ENCODE measurements at places on chromosomes 7 and 10. TPM values are rescaled to one million over a fixed set of nuclear protein-coding genes. Genes with fewer than 3 reads are reported as not detected.

GRCh38 chr7:20959281-20959680 is 172.6 kb upstream of the SP8 start:
- no peak for DNase-seq

GRCh38 chr7:51543801-51544553 is 227.4 kb upstream of the COBL start:
- no peak for DNase-seq

DNA sequence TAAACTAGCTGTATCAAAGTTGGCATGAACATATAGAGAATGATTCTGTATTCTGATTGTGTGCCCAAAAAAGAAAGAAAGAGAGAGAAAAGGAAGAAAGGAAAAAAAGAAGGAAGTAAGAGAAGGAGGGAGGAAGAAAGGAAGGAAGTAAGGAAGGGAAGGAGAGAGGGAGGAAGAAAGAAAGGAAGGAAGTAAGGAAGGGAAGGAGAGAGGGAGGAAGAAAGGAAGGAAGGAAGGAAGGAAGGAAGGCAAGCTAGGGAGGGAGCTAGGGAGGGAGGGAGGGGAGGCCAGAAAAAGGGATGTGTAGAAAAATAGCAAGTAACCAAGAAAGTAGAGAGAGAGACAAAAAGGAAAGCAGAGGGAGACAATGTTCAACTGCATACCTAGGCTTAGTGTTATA is 60.7 kb upstream of the TARP start:
- DNase-seq: no peak

DNA sequence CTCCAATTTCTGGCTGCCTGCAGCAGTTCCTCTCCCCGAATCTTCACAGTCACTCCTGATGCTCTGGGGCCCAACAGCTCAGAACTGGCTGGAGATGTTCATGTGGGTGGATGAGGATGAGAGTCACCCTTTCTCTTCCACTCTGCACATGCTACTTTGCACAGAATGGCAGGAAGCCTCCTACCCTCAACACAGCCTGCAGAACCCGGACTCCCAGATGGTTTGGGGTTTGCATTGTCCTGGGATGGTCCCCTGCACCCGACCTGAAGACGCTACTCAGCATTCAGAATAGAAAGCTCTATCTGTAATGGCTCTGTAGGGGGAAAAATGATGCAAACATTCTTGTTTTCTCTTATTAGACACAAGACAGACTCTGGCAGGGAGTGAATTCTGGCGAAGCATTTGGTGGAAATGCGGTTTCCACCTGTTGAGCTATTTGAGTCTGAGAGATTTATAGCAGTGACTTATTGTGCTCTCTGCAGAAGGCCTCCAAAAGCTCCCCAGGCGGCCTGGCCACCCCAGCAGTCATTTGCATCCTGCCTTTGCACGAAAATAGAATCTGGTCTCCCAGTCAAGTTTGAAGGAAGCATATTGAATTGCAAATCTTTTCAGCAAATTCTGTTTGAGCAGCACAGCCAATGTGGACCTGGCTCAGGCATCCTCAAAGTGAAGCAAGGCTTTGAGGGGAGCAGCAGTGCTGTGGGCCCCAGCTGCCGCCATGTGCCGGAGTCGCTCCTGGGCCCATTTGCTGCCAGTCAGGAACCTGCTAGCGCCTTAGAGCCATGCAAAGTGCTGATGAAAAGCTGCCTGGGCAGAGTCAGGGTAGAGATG is 309.3 kb downstream of the TCERG1L start:
- no peak for DNase-seq

DNA sequence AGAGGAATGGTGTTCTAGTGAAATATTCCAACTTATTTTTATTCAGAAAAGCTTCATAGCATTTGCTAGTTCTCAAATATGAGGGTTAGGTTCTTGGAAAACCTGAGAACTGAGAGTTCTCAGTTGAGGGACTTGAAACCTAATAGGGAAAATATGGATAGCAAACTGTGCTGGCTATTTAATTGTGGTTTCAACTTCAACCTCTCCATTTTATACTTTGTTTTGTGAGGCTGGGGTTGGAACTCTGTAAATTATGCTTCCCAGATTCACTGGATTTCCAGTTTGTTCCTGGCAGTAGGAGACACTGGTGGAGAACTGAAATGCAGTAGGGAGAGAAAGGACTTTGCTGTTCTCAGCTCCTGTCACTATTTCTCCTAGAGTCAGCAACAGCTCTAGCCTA is 52.7 kb downstream of the CDK14 start:
- DNase-seq: no peak

DNA sequence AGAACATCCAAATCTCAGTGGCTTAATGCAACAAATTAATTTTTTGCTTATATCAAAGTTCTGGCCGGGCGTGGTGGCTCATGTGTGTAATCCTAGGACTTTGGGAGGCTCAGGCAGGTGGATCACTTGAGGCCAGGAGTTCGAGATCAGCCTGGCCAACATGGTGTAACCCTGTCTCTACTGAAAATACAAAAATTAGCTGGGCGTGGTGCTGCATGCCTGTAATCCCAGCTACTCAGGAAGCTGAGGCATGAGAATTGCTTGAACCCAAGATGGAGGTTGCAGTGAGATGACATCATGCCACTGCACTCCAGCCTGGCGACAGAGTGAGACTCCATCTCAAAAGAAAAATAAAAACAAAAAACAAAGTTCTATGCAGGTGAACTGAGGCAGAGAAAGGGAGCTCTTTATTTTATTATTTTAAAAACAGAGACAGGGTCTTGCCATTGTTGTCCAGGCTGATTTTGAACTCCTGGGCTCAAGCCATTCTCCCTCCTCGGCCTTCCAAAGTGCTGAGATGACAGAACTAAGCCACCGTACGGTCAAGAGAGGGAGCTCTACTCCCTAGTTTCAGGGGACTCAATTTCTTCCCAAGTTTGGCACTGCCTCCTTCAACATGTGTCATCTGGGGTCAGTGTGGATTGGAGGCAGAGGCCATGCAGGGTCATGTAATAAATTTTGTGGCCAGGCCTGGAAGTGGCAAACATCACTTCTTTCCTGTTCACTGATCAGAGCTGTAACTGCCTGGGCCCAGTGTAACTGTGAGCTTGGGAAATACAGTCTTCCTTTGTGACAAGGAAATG is 2.4 kb downstream of the ADCK2 start:
- DNase-seq: no peak

DNA sequence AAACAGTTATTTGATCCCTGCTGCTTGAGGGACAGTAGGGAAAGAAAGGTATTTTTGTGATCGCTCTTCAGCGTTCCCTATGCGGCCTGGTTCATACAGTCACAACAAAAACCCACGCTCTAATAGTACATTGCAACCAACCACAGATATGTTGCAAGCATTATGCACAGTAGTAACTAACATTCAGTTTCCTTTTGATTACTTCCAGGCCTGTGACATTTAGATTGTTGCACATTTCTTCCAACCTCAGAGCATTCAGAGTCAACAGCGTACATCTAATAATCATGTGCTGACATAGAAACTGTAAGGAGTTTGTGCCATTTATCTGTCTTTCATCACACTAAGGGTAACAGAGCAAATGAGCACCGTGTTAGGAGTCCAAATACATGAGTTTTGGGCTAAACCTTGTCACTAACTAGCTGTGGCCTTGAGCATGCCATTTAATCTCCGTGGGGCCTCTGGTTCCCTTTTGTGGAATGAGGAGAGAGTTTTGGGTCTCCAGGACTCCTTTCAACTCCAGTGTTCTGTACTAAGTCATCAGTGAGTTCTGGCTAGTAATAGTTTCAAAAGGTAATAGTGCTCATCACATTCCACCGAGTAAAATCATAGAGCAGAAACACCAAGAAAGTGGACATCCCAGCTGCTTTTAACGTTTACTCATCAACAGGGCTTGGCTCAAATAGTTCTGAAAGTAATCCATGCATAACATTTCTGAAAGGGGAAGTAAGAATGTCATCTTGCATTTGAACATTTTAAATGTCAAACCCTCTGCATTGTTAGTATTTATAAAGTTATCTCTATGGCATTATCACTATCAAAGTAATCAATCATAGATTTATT is 99.0 kb upstream of the FZD1 start:
- no peak for DNase-seq

The EPO gene
- polyA plus RNA-seq: 5.9 TPM

The ABCC2 gene
- polyA plus RNA-seq: 0.91 TPM

The FAM25A gene
- 1.0 TPM for polyA plus RNA-seq

The DPP6 gene
- 11.2 TPM for polyA plus RNA-seq

- DNase-seq: no peak
Observed at GRCh38 chr7:30308389-30308788, 24.0 kb downstream of the ZNRF2 start.

DNA sequence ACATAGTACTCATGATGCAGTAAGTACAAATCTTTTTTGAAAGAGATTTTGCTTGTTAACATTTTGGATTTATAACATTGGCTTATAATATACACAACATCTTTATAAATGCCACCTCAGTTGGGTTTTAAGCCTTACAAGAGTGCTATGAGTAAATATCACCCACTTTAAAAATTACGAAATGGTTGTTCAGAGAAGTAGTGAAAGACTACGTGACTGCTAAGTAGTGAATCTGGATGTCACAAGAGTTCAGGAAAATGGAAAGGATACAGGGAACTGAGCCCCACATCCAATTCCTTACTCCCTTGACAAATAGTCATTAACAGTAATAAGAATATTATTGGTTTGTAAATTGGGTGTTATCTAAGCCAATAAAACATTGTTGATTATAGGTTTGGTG is 20.0 kb downstream of the TMEM106B start:
- no peak for DNase-seq

DNA sequence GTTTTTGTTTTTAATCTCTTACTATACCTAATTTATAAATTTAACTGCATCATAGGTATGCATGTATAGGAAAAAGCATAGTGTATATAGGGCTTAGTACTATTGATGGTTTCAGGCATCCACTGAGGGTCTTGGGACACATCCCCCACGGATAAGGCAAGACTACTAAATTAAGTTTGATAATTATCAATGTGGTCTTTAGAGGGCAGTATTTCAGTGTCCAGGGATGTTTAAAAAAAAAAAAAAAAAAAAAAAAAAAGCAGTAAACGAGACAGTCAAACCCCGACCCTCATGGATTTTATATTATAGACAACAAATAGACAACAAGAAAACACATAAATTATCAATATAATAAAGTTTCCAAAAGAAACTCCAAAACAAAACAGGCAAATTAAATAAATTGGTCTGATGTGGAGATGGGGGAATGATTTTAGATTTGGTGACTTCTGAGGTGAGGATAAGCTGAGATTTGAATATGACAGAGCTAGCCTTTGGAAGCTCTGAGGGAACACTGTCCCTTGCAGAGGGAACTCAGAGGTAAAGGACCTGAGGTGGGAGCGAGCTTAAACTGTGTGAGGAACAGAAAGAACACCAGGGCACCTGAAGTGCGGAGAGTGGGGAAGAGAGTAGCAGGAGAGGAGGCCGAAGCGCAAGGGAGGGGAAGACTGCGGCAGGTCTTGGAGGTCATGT is 14.8 kb downstream of the ACSM6 start:
- no peak for DNase-seq

DNA sequence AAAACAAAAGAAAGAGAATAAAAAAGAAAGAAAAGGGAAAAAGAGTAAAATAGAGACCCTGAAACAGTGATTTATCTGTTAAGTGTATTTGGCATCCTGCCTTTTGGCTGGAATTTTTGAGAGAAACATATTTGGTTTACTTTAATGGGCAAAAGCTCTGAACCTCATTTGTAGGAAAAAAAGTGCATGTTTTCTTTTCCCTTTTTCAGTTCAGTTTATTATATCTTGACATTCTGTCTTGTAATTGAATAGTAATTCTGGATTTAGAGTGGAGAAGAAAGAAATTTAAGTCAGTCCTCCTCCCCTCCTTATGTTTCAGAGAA is 69.5 kb downstream of the ARID5B start:
- DNase-seq: no peak

The PDK4 gene
- polyA plus RNA-seq: 71.3 TPM

DNA sequence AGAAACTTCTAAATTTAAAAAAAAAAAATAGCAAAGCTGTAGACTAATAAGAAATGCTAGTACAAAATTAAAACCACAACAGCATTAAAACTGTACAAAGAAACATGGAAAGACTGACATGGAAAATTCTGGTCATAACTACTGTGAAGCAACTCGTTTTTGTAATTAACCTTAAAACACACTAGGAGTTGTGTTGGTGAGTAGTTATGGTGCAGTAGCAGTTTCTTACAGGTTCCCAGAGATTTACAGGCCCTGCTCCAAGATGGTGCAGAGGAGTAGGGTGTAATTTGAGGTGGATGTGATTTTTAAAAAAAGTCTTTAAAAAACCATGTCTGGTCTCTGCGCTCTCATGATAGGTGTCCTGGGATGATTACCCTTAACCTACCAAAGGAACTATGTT is 31.0 kb downstream of the TNKS2 start:
- DNase-seq: no peak

DNA sequence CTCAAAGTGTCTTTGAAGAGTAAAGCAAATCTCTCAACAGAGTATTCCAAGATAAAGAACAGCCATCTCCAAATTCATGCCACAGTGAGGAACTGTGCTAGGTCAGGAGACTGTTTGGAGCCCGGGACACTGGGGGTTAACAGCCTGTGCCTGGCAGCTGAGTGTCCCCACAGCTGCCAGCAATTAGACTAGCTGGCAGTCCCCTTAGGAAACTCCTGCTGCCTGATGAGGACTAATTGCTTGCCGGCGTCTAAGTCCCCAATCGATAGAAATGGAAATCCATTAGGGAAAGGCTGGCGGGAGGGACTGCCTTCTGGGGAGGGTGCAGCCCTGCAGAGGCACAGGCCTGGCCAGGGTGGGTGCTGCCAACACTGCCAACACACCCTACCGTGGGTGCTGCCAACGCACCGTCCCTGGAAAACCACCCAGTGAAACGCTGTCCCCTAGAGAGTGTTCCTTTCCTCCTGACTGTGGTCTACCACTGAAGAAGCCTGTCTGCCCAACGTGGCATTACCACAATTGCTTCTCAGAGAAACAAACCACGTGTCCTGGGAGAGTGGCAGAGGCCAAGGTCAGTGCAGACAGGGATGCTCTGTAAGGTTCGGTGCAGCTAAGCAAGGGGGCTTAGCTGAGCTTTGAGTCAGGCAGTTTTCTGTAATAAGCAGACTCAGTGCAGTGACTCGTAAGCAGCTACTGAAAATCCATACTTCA is 60.8 kb downstream of the XRCC2 start:
- no peak for DNase-seq

The KAZALD1 gene
- polyA plus RNA-seq: 1.3 TPM

The ENTPD1 gene
- polyA plus RNA-seq: 1.8 TPM

- no peak for DNase-seq
Observed at GRCh38 chr10:48742891-48743860, 58.5 kb downstream of the WDFY4 start.

DNA sequence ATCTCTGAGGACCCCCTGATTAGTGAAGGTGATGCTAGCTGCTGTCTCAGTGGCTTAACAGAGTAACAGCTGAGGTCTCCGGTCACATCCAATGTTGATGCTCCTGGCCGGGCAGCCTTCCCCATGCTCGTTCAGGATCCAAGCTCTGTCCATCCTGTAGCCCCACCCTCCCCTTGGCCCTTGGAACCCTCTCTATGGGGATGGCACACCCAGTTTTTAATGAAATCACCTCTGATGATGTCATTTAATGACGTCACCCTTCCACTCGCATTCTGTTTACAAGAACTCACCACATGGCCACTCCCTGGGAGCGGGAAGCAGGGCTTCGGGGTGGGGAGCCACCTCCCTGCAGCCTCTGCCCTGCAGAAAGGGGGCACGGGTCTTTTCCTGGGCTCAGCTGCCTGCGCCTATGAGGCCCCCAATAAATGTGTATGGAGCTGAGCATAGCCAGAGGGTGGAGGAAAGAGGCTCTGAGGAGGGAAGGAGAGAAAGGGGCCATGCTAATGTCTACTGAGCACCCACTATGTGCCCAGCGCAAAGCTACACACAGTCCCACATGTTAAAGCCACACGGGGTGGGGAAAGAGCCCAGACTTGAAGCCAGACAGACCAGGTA is 95.5 kb downstream of the OAT start:
- no peak for DNase-seq

All from pancreas (tissue), 10 donors.